ENCODE measurements at places on chromosomes 6 and 20.

DNA sequence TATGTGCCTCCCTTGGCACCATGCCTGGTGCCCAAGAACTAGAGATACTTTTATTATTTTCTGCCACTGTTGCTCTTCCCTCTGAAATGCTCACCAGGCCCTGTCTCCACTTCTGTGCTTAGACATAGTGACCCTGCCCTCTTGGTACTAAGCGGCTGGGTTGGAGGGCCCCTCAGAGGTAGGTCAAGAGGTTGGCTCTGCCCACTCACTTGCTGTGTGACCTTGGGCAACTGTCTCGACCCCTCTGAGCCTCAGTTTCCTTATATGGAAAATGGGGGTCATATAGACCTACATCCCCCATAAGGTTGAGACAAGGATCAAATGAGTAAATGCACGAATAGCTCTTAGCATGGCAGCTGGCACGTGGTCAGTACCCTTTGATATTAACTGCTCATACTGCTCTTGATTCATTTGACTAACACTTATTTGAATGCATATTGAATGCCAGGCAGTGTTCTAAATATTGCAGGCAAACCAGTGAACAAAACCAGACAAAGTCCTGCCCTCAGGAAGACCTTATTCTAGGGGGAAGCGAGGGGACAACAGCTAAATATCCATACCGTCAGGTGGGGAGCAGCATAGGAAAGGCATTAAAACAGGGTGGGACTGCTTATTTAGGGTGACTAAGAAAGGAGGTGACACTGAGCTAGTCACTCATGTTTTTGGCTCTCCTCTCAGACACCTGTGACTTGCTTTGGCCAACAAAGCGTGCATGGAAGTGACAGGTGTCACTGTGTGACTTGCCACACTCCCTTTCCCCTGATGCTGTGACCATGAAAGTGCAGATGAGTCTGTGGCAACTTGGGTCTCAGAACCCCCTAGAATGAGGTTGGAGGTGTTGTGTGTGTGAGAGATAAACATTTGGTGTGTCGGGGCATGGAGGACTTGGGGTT lies 14.3 kb upstream of the SPO11 start:
- no peak for DNase-seq

DNA sequence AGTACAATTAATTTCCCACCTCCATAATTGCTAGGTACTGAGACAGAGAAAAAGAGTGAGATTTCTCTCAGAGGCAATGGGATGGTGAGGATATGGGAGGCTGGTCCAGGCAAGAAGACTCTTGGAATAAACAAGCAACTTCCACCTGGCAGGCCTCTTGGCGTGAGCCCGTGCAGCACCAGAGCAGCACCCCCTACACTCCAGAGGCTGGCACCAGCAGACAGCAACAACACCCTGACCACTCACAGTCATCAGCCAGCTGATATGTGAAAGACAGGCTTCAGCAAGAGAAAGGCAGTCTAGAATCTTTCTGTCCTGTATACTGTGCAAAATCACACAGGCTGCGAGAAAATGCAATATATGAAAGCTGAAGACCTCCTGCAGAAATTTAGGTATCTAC lies 59.7 kb downstream of the KIF13A start:
- DNase-seq, result no peak

- DNase-seq, result peak; percentile 66
These were observed 5.5 kb downstream of the SIGLEC1 start for GRCh38 chr20:3706774-3707507.

DNA sequence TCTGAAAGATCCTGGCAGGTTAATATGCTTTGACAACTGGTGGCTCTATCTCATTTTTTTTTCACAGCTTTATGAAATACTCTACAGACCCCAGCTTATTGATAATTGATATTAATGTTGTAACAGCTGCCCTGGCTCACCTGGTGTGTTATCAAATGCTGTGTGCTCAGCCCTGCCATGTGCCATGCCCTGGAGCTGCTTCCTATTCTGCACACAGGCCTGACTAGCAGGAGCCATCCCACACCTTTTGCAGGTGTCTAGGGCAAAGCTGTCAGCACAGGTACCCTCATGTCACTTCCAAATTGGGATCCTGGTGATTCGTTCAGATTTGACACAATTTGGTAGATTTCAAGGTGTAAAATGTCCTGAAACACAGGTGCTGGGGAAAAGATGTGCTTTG lies 254.6 kb upstream of the MAN1A1 start:
- no peak for DNase-seq

GRCh38 chr6:54320871-54321270 lies 12.6 kb downstream of the TINAG start:
- no peak for DNase-seq

DNA sequence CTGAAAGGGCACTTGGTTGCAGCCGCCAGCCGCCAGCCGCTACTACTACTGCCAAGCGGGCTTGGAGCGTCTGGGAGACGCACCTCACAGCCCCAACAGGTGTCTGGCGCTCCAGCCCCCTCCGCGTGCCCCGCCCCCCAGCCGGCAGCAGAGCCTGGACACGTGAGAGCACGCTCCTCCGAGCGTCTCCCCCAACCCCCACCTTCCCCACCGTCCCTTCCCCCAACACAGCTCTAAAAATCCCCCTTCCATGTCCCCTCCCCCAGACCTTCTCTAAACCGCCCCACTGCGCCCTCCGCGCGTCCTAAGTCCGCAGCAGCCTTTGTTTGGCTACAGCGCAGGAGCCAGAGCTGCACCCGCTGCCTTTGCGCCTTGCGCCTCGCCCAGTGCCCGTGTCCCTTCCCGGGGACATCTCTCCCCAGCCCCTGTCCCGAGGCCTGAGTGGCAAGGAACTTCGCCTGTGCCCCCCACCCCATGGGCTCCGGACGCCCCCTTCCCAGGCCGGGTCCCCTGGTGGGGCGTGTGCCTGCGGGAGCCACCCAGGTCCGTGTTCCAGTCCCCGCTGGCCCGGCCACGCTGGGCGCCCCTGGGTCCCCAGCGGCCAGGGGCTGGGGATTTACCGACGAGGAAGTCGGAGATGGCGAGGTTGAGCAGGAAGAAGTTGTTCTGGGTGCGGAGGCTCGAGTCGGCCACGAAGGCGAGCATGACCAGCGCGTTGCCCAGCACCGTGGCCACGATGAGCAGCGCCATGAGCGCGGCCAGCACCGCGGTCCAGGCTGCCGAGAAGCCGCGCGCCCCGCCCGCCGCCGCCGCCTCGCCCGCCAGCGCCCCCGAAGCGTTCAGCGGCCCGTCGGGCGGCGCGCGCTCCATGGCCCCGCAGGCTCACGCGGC lies 732 bp downstream of the HRH3 start:
- DNase-seq, result peak; percentile 40

DNA sequence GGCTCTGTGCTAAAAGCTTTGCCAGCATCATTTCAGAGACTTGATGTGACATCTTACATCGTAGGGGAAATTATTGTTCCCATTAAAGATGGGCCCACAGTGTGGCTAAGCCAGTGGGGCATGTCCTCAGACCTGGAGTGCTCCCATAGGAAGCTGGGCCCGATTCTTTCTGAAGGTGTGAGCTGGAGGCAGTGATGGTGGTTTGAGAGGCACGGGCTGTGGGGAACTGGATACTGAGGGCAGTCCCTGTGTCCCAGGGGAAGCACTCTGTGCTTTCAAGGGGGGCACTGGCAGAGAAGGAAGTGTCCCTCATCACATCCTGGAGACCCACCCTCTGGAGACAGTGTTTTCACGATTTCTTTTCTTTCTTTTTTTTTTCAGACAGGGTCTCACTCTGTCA lies 8.6 kb upstream of the FAM110A start:
- no peak for DNase-seq

GRCh38 chr20:1302685-1303541 lies 26.0 kb downstream of the SDCBP2 start:
- DNase-seq, result no peak
